ENCODE measurements at places on chromosomes 2 and 18.
A peak's percentile ranks its signal among the peaks of the same experiment; 100 is the strongest.

- DNase-seq, result no peak
These were observed 68.4 kb downstream of the PID1 start for GRCh38 chr2:229202646-229203045.

- no peak for DNase-seq
These were observed 1159.6 kb downstream of the RPIA start for GRCh38 chr2:89850881-89851582.

- DNase-seq, result no peak
These were observed 105.1 kb upstream of the MSH2 start for GRCh38 chr2:47297767-47298425.

DNA sequence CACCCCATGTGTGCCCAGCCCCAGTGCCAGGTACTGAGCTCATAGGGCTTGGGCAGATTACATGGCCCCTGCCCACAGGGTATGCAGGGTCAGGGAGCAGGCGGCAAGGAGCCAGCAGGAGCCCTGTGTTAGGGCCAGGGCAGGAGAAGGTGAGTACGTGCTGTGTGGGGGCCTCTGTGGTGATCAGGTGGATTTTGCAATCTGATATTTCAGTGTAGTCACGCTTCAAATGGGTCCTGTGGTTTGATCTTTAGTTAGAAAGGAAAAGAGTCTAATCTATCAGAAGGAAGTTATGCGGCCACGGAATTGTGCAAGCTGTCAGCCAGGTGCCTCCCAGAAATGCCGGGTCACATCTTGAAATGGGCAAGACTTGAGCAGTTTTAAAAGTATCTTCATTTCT is 13.9 kb downstream of the UBE2F start:
- DNase-seq, result peak; percentile 43

DNA sequence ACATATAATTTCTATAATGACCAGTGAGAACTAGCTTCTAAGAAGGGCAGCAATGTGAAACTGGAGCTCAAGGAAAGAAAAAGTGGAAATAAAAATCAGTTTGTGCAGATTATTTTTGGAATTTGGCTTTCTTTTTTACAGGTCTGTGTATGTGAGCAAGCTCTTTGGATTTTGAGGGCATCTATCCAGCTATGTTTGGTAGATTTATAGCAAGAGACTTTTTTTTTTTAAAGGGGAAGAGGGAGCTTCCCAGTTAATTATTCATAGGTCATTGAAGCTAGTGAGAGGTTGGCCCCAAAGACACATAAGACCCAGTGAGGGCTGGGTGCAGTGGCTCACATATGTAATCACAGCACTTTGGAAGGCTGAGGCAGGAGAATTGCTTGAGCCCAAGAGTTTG is 24.0 kb upstream of the COLEC12 start:
- no peak for DNase-seq

DNA sequence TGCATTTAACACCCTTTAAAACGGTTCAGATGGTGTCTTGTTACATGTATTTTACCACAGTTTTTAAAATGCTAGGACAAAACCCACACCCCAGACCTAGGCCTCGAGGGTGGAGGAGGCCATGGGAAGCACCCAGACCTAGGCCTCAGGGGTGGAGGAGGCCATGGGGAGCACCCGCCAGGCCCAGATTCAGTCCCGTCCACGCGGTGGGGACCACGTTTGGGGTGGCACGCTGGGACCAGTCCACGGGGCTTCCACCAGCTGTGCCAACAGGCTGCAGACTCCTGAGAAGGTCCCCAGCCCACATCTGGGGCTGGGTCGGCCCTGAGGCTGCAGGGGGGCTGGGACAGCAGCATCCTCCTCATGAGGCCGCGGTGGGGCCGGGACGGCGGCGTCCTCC is 63.4 kb downstream of the SLC66A2 start:
- peak; percentile 62 for DNase-seq

GRCh38 chr2:74756356-74756890 is 77.5 kb upstream of the HK2 start:
- DNase-seq, result no peak

DNA sequence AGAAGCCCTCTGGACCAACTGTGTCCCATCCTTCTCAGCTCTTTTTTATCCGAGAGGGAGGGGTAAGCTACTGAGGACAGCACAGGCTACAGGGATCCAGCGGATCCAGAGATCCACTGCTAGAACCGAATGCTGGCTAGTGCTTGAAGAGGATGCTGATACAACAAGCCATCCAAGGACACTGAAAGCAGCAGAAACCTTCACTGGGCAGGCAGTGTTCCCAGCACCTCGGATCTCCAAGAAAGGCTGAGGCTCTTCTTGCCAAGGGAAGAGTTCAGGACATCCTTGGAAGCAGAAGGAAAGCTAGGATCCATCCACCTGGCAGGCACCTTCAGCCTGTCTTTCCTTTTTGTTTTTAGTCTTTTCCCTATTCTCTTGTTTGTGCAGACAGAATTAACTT is 13.2 kb upstream of the FHOD3 start:
- DNase-seq, result no peak

DNA sequence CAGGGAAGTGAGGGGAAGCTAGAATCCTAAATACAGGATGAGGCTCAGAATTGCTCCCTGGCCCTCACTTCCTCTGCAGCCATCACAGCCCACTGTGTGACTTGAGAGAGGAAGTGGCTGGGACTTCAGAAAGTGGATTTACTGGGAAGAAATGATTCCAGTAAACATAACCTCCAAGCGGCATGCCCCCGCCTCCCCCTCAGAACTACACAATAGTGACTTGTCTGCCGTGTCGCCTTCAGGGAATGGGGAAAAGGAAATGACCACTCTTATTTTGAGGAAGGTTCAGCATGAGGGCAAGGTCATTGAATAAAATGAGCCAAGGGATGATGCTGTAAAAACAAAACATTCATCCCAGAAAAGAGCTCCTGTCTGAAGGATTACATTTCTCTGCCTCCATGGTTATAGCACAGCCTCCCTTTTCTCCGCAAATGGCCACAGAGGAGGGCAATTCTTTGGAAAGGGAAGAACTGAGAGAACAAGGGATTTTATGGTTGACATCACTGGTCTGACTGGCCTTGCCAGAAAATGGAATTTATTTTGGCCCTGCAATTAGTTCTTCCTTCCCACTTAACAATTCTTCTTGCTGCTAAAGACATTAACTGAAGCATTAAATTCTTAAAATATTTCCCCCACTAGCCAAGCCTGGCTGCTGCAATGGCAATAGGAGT is 78.9 kb upstream of the DAPL1 start:
- no peak for DNase-seq

DNA sequence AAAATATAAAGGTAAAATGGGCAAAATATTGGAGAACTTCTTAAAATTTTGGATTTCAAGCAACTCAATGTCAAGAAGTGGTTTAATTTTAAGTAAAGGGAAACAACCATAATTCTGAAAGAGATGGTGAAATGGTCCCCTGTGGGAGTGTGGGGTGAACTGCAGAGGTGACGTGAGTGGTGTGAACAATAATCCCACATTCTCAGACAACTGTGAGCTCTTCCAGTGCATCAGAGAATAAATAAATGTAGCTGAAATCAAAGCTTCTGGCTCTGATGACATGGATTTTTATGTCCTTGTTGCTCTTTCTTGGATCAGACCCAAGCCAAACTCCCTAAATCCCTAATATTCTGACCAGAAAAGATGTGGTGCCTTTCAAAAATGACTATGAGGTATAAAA is 672.7 kb downstream of the ZEB2 start:
- no peak for DNase-seq
